ENCODE measurements at places on chromosomes 12 and 14. TPM values are rescaled to one million over a fixed set of nuclear protein-coding genes. Genes with fewer than 3 reads are reported as not detected.

TDG gene
- 24.4 TPM for total RNA-seq

GRCh38 chr14:63659726-63660125 lies 18.1 kb upstream of the WDR89 start:
- no peak for DNase-seq

DNA sequence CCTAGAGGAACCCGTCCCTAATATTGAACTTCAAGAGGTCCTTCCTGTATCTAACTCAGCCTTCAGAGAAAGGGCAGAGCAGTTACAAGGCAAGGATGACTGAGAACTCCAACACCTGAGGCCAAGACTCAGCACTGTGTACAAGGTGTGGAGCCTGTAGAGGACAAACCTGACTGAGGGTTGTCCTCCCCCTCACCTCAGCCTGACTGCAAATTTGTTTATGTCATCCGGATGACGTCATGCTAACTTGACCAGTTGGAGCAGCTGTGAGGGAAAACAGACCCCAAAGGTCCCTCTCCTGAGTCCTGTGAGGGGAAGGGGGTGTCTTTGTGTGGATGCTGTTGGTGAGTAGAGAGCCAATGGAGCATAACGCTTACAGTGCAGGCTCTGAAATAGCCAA lies 4.3 kb downstream of the CRACR2A start:
- DNase-seq: no peak

DNA sequence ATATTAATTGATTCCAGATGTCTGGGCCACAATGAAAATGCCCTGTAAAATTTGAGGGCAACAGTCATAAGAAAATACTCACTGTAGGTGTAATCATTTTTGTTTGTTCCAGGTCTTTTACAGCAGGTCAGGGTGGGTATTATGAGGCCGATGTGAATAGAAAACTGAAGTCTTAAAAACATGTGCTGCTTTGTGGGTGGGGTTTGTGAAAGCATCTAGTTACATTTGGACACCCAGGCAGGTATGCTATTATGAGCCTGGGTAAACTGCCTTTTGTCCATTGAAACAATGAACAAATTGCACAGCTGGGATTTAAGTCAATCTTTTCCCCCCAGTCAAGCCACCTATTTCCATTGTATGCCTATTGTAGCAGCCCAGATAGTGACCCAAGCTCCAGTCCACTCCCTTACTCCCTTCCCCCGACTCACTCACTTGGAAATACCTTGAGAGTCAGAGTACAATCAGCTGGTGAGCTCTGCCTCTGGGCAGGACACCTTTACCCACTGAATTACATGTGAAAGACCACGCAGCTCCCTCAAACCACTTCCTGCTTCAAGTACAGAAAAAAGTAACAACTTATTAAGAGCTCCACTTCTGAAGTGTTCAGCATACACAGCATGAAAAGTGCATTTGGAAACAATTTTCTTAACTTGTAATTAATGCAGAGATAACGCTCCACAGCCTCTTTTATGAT lies 1.8 kb downstream of the IGF1 start:
- no peak for DNase-seq

GRCh38 chr14:30191639-30192279 lies 264.1 kb upstream of the PRKD1 start:
- no peak for DNase-seq

DNA sequence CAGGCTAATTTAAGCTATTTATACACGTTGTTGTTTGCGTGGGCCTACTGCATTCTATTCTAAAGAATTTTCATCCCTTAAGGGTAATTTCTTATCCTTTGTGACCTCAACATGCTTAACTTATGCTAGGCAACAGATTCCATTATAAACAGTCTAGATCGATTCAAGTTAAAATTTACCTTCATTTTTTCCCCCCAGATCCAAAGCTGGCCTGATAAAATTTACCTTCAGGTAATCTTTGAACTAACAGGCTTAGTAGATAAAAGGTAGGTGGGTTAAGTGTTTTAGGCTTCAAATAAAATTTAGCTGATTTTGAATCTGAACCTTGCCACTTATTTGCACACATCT lies 389 bp upstream of the CCNB1IP1 start:
- no peak for DNase-seq

AQP5 gene
- 128 TPM for total RNA-seq

DNA sequence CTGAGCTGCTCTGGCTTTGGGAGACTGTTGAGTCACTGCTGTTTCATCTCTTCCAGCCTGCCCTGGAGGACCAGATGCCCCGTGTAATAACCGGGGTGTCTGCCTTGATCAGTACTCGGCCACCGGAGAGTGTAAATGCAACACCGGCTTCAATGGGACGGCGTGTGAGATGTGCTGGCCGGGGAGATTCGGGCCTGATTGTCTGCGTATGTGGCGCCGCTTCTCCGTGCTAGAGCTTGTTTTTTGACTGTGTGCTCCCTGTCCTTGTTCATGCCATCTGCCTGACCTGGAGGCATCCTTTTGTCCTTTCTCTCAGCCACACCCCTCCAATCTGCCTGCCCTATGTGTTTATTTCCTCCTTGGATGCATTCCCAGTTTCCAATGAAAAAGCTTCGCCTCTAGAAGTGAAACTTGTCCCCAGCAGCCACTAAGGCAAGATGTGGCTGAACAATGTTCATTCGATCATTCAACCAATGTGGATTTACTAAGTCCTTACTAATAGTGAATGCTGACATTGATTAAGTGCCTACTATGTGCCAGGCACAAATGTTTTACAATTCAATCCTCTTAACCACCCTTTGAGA lies 98.6 kb downstream of the NT5DC3 start:
- no peak for DNase-seq

PLEKHH1 gene
- total RNA-seq: 75.6 TPM

SNAPC1 gene
- 9.3 TPM for total RNA-seq

DNA sequence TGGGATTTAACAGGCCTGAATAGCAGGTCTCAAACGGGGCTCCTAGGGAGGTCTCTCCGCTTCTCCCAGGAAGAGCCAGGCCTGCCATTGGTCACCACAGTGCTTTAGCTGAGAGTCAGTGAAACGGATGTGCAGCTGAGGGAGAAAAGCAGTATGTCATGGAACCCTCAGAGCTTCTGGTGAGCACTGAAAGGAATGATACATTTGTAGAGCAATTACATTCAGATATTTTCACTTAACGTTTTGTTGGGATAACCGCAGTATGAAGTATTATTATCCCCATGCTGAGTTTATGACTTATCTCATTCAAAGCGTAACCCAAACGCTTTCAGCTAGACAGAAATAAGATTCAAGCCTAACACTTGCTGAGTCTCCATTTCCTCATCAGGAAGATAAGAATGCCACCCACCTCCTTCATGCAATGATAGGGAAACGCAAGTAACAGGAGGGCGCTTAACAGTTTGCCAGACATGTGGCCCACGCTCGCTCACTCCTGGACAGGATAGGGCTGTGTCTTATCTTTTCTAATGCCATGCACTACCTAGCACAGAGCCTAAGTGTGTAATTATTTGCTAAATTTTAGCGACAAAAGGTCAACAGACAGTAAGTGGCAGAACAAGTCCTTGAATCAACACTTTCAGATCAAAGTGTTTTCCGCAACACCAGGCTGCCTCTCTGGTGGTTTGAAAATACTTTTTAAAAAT lies 28.2 kb downstream of the DAD1 start:
- no peak for DNase-seq

DNA sequence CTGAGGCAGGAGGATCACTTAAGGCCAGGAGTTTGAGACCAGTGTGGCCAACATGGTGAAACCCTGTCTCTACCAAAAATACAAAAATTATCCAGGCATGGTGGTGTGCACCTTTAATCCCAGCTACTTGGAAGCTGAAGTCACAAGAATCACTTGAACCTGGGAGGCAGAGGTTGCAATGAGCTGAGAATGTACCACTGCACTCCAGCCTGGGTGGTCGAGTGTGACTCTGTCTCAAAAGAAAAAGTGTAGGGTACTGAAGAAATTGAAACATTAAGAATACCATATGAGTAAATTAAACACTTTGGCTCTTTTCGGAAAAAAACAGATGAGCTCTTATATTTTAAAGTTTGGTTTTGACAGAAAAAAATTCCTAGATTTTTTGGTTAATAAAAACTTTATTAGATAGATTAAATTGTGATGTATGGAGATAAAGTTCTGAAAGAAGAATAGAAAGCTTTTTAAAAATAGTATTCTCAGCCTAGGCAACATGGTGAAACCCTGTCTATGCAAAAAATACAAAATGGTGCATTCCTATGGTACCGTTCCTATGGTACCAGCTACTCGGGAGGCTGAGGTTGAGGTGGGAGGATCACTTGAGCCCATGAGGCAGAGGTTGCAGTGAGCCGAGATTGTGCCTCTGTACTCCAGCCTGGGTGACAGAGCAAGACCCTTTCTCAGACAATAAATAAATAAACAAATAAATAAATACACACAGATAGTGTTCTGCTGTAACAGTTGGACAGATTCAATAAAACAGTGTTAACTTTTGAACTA lies 20.1 kb downstream of the MDM2 start:
- no peak for DNase-seq

GARIN6 gene
- not detected for total RNA-seq

DNA sequence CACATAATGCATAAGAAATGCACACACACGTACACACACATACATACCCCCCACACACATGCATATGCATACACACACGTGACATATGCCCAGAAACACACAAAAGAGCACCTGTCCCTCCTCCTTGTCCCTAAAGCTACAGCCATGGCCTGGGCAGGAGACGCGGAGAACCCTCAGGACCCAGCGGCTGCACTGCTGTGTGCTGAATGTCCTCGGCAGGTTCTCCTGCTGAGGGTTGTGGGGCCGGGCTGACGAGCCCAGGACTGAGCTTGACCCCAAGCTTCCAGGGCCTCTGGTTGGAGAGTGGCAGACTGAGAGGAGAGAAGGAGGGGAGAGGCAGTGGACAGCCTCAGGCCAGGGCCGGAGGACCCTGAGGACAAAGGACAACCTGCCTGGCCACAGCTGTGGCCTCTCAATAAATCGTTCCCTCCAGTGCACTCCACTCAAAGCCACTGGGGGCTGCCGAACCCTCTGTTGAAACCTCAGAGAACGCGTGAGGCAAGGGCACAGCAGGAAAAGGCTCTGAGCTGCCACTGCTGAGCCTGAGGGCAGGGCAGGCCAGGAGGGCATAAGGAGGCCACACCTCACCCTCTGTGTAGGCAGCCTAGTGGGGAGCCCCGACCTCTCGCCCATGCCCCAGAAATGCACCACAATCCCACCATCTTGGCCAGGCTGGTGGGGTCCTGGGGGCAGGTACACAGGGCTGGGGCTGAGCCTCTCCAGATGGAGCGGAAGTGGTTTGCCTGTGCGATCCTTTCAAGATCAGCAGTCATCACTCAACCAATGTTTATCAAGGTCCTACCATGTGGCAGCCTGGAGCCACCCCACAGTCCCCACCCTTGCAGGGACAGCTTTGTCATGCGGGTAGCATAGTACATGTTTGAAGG lies 3.1 kb downstream of the CACNA2D4 start:
- DNase-seq: no peak

DNA sequence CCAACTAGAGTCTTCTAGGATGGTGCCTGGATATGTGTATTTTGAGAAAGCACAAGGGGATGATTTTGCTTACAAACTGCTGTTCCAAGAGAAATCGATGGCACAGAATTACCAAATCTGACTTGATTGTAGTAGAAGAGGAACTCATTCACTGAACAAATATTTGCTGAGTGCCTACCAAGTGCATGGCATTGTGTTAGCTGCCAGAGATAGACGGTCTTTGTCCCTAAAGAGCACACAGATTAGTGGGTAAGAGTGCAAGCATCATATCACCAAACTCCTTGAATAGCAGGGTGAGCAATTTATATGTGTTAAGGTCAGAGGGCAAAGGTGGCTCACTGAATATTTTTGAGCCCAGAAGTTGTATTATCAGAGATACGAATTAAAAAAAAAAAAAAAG lies 3.5 kb upstream of the FOXN3 start:
- no peak for DNase-seq

PDZRN4 gene
- total RNA-seq: 4.4 TPM

FZD10 gene
- 11.7 TPM for total RNA-seq

GRCh38 chr14:58785701-58786100 lies 147.9 kb downstream of the DACT1 start:
- DNase-seq: no peak

TTC9 gene
- 5.3 TPM for total RNA-seq

DNA sequence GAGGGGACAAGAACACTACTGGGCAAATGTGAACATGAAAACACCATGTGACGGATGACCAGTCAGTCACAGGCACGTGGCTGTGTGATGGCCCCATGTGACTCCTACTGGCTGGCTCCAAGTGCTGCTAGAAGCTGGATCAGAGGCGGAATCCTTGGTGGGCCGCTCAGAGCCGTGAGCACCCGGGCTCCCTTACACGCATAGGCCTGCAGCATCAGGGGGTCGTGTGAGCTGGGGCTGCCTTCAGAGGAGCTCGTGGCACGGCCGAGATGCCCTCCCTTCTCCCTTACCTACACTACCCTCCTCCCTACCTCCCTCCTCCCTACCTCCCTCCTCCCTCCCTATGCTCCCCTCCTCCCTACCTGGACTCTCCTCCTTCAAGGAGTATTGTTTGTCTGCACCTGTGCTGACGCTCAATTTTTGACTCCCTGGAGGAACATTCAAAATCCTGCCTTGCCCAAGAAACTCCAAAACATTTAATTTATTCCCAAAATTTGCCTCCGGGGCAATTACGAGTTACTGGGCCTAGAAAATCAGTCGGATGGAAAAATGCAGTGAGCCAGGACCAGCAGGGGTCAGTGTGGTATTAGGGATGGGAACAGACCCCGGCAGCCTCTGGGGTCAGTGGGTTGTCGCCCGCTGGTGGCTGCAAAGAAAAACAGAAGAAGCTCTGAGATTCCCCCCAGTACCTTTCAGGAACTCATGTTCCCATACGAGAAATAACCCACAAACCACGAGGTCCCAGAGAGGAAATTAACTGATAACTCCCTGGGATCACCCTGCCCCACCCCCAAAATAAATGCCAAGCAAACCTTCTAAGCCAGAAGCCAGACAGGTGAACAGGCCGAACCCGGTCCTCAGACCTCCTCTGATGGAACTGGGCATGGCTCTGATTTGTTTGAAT lies 61.3 kb downstream of the C14orf132 start:
- DNase-seq: peak; percentile 91

DNA sequence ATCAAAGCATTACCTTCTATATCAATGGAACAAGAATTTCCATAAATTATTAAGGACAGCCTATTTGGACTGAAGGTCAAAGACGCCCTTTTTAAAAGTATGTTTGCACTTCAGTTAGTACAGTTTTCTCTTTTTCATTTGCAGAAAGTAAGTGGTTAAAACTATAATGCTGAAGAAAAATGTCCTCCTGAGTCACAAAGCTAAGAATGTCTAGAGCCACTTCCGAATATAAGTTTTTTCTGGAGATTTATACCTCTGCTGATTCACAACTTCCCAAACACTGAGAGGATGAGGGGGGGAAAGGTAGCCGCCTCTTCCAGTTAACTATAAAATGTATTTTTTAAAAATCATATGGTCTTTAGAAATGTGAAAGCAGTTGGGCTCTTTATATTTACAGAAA lies 84.9 kb downstream of the DUSP6 start:
- no peak for DNase-seq

- DNase-seq: no peak
These were observed 254.6 kb downstream of the FBXL14 start for GRCh38 chr12:1339618-1340319.

GRCh38 chr12:5923751-5924150 lies 21.3 kb downstream of the ANO2 start:
- DNase-seq: no peak

ALDH2 gene
- total RNA-seq: 111 TPM
